ENCODE measurements at places on chromosomes 2 and 18.

DNA sequence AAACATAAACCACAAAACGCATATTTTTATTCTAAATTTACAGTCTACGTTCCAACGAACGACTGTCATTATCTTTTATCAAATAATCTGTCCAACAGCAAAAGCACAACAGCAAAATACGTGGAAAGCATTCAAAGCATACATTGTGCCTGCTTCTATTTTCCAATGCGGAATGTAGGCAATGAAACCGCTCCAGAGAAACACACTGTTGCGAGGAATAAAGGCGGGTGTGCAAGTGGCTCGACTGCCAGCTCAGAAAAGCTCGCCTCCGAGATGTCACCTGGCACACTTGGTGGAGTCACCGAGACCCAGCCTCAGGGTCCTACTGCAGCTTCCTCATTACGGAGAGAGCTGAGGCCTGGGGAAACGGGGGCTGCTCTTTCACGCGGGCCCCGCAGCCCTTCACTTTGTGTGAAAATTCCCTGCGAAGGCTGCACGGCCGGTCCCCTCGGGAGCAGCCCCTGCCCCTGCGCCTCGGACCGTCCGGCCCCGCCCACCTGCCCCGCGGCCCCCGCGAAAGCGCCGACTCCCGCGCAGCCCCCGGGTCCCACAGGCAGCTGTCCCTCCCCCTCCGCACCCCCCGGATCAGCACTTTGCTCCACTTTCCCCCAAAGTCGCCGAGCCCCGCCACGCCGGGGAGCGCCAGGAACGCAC is 752 bp downstream of the MGAT4A start:
- DNase-seq = no peak

- DNase-seq = no peak
Measured at GRCh38 chr2:33144243-33144642, 197.5 kb downstream of the LTBP1 start.

DNA sequence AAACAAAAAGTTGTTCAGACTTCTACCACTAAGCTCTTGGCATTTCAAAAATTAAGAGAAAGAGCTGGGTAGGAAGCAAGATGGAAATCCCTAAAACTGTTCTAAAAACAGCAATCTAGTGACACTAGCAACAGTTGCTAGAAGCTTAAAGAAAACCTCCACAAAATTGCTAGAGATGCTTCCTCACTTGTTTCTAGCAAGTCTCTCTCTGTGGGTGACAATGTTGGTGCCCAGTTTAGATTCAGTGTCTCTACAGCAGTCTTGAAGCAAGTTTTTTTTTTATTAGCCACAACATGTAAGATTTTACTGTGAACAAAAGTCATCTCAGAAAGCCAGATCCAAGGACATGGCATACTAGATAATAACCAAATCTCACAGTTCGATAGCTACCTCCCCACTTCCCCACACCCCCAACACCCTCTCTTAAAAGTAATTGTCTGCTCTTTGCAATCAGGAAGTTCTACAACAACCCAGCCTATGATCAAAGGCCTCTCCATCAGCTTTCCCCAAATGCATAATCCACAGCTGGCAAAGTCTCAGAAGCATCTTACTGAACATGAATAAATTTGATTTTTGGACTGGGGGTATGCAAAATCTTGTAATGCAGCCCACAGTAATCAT is 70.0 kb downstream of the ANKRD44 start:
- DNase-seq = no peak

- no peak for DNase-seq
Measured at GRCh38 chr2:16223161-16223840, 283.0 kb downstream of the MYCN start.

GRCh38 chr18:78731016-78731397 is 248.6 kb upstream of the SALL3 start:
- no peak for DNase-seq

GRCh38 chr2:37317746-37318145 is 6.9 kb downstream of the PRKD3 start:
- DNase-seq = no peak

GRCh38 chr2:7639476-7639875 is 722.3 kb downstream of the RNF144A start:
- DNase-seq = no peak

- DNase-seq = no peak
Measured at GRCh38 chr2:32058130-32058529, 5.2 kb upstream of the SPAST start.

- no peak for DNase-seq
Measured at GRCh38 chr18:61953641-61954040, 60.8 kb upstream of the RNF152 start.

DNA sequence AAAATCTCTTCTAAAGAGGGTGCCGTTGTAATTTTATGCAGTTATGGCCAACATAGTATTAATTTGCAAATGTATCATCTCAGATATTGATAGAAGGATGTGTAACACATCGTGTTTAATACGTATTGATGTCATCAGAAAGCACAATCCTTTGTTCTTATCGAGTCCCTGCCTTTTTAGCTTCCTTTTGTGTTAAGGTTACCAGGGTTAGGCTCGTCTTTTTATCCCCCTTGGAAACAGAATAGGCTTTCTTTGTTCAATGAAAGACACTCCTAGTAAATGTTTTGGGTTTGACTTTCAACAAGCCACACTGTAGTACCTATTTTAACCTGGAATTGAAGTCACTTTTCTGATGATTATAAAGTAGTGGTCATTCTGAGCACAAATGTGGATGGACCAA is 136.2 kb downstream of the WDR7 start:
- DNase-seq = no peak

- no peak for DNase-seq
Measured at GRCh38 chr2:174764280-174765255, at the start of gene CHRNA1. Gene CHRNA1 (minus strand): TSS chr2:174764472. CDS start chr2:174764394, 78 bp downstream.

GRCh38 chr2:126704434-126705160 is 48.6 kb downstream of the GYPC start:
- no peak for DNase-seq

DNA sequence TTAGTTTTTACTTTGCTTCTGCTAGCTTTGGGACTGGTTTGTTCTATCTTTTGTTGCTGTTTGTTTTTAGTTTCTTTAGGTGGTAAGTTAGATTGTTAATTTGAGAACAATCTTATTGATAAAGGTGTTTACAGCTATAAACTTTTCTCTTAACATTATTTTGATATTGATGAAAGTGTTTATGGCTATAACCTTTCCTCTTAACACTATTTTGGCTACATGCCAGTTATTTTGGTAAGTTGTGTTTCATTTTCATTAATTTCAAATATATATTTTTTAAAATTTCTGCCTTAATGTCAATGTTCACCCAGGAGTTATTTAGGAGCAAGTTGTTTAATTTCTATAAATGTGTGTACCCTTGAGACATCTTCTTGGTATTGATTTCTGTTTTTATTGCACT is 229.6 kb upstream of the SYT4 start:
- DNase-seq = no peak

DNA sequence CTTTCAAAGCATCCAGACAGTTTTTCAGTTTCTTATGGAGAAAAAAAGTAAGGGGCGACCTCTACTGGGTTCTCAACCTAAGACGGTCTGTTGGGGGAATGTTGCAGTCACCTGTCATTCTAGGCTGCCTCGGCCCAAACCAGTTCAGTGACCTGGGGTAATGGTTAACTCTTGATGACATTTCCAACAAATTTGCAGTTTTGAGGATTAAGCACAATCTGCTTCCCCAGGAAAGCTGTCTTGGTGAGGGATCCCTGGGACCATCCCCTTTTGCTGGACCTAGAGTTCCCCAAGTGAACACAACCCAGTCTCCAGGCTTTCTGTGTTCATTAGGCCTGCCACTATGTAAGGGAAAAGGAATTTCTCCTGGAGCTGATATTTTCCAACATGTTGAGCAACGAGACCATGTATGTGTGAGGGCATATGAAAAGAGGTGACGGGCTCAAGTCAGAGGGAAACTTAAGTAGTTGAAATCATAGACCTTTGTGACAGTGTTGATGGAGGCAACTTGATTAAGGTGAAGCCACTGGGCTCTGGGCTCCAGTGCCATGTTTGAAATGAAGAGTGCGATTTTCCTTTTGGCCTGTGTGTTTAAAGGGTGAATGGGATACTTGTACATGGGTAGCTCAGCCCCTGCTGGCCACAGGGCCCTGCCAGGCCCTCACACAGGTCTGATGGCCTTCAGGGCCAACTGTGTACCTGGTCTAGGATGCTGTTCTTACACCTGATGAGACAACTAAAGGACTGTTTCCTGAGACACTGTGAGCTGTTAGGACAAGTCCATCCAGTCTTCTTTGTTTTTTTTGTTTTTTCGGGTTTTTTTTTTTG is 27.0 kb downstream of the FOSL2 start:
- no peak for DNase-seq

DNA sequence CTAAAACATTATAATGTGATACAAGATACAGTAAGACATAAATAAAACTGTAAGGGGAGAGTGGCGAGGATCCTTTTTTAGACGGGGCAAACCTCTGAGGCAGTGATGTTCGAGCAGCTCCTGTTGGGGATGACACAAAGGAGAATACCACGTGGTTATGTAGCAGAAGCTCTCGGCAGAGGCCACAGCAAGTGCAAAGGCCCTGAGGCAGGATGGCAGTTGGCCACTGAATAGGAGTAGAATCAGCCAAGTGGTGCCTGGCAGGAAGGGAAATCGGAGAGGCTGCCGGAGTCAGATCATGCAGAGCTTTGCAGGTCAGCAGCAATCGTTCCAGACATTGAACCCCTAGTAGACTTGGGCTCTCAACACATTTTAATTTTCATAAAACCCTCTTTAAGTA is 19.1 kb downstream of the NOSTRIN start:
- DNase-seq = no peak

DNA sequence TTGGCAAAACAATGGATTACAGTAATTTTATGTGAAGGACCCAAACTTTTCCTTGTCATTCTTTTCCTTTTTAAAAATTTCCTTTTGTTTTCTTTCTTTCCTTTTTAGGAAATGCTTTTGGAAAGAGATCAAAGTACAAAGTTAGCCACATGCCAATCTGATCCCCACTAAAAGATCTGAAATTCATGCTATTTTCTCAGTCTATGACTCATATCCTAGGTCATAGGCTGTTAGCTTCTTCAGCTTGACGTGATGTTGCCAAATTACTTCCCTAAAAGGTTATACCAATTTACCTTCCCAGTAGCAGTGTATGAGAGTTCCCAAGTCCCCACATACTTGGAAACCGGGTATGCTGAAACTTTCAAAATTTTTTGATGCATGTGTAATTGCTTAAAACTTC is 355.3 kb downstream of the INSIG2 start:
- no peak for DNase-seq

GRCh38 chr2:240405684-240406313 is 29.7 kb upstream of the GPC1 start:
- DNase-seq = no peak

- no peak for DNase-seq
Measured at GRCh38 chr2:228545748-228546145, 364.3 kb upstream of the SPHKAP start.

GRCh38 chr2:110655701-110656100 is 22.2 kb downstream of the BUB1 start:
- no peak for DNase-seq

DNA sequence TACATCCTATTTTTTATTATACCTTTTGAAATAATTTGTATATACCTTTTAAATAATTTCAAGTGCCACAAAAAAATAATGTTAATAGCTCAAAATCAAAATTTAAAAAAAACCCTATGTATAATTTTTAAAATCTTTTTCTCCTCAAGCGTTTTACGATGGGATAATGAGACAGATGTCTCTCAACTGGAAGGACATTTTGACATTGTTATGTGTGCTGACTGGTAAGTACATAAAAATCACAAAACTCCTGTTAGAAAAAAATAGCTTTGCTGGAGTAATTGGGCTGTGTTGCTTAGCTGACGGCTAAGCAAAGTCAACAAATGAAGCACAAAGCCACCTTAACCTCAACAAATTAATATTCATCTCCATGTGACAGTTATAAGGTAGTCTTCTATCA is 198.0 kb upstream of the SIX3 start:
- no peak for DNase-seq

DNA sequence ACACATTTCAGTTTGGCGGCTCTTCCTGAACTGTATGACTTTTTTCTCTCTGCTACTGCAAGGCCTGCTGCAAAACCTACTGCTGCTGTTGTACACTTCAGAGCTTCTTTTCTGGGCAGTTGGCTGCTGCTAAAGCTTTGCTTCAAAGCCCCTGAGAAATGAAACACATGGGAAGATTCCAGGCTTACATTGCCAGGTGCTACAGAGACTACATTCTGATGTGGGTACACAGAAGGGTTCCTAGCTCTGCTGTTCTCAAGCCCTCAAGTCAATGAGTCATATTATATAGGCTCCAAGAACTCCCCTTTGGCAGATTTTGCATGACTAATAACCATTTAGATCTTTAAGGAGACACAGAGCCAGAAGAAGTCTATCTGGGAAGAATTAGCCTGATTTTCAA is 12.9 kb upstream of the PGAP1 start:
- DNase-seq = no peak

DNA sequence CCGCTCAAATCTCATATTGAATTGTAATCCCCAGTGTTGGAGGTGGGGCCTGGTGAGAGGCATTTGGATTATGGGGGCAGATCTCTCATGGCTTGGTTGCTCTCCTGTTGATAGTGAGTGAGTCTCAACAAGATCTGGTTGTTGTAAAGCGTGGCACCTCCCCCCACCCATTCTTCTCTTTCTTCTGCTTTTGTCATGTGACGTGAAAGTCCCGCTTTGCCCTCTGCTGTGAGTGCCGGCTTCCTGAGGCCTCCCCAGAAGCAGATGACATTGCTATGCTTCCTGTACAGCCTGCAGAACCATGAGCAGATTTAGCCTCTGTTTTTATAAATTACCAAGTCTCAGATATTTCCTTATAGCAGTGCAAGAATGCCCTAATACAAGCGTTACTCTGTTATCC is 673.8 kb downstream of the ADCYAP1 start:
- no peak for DNase-seq

DNA sequence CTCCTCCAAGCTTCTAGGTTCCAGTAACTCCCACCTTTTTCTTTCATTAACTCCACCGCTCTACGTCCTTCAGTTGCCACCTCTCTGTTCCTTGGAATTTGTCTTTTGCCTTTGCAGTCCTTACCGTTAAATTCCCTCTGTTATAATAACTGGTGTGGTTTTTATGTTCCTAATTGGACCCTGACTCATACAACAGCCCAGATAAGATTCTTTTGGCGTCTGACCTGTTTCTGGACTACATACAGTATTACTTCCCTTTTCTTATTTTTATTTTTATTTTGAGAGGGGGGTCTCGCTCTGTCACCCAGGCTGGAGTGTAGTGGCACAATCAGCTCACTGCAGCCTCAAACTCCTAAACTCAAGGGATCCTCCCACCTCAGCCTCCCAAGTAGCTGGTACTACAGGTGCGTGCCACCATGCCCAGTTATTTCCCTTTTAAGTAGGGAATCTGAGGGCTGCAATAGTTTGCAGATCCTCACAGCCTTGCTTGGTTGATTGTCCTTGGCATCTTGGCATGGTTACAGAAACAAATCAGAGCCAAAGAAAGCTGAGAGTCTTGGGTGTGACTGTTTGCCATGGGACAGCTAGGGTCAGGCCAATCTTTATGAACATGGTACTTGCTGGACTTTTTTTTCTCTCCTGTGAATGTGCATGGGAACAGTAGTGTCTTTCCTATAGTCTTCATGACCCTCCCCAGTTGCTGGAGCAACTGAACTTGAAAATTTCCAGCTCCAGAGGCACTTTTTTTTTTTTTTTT is 22.0 kb downstream of the TCF23 start:
- DNase-seq = no peak
